ENCODE measurements at places on chromosomes 7 and 10.

DNA sequence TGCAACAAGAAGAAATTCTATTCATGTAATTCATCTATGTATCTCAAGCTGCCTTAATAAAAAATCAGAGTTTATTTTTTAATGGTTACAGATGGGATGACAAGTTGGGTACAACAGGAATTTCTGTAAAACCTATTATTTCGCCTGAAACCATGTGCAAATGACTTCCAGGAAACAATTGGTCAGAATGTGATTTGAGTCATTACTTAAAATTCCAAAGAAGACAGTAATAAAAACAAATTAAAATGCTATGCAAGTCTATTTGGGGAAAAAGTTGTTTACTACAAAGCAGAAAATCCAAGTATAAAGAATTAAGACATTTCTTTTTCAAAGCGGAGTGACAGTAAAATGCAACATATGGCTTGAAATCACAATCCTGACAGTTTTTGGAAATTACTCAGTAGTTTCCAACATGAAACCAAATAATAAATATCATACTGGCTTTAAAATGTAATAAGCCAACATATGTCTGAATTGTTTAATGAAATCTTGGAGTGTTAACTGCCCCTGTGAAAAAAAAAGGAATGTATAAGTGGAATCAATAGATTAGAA is 41.5 kb upstream of the SEMA3C start:
- DNase-seq = peak; percentile 47

GRCh38 chr7:136925556-136925955 is 57.1 kb downstream of the CHRM2 start:
- no peak for DNase-seq

GRCh38 chr10:130231251-130231741 is 95.1 kb downstream of the GLRX3 start:
- DNase-seq = no peak

GRCh38 chr10:773562-774161 is 84.2 kb upstream of the DIP2C start:
- DNase-seq = no peak

GRCh38 chr10:44759122-44759521 is 152.0 kb upstream of the TMEM72 start:
- no peak for DNase-seq

DNA sequence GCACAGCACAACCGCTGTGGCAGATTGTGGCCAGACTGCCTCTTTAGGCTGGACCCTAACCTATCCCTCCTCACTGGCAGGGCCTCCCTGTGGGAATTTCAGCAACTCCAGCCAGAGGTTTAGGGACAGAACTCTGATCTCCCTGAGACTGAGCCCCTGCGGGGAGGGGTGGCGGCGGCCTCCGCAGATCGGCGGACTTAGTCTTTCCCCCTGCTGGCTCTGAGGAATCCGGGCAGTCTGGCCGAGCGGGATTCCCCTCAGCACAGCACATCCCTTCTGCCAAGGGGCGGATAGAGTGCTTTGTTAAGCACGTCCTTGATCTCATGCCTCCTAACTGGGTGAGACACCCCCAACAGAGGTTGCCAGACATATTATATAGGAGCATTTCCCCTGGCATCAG is 224.2 kb upstream of the NPY start:
- no peak for DNase-seq

DNA sequence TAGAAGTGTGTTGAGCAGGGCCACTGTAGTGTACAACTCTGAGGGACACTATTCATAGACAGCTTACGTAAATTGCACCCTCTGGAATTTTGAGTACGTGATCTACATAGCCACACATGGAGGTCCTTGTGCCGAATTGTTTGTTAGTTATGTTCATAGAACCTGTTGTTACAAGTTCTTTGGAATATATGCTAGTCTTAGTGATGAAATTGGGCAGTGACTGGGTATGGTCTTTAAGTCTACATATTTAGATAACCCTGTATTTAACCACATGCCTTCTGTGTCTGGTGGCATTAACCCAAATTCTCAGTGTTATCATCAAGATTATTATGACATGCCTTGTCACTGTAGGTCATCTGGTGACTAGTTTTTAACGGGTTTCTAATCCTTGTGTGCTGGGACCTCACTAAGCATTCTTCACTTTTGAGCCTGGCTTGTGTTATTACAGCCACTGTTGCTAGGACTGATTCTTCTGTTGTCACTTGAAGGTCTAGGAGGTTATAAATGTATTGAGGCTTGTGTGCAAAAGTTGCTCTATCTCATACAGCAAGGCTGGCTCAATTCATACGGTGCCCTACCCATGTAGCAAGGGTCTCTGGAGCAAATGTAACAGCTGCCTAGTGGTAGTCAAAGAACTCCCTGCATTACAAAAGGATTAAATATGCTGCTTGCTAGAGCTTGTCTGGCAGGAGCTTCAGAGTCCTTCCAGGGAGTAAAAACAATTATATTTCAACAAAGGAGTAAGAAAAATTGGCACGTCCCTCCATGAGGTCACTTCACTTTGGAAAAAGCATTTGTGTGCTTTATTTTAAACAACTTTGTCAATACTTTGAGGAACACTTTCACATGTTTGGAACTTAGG is 65.4 kb downstream of the CDK14 start:
- DNase-seq = no peak

DNA sequence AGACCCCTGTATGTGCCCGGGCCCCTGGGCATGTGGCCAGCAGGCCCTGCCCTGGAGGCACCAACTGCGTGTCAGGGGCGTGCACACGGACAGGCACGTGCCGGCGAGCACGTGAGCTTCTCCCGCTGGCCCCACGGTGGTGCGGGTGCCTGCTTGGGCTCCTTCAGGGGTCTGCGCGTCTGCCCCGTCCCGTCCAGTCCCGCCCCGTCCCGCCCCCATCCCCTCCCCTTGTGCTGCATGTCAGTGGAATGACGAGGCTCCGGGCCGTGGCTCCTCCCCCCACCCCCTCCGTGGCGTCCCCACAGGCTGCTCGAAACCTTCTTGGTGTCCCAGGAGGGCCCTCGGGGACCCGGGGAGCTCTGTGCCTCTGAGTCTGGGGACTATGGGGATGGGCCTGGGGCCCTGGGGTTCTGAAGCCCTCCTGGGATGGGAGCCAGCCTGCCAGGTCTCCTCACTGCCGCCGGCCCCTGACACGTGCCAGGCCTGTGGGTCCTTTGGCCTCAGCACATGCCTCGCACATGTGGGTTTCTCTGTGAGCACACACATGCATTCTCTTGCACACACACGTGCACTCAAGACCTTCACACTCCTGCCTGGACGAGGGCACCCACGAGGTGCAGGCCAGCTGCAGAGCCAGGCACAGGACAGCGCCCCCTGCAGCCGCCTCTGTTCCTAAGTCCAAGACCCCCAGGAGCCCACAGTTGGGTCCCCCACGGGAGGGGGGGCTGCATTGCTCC is 27.5 kb upstream of the AMZ1 start:
- DNase-seq = no peak

DNA sequence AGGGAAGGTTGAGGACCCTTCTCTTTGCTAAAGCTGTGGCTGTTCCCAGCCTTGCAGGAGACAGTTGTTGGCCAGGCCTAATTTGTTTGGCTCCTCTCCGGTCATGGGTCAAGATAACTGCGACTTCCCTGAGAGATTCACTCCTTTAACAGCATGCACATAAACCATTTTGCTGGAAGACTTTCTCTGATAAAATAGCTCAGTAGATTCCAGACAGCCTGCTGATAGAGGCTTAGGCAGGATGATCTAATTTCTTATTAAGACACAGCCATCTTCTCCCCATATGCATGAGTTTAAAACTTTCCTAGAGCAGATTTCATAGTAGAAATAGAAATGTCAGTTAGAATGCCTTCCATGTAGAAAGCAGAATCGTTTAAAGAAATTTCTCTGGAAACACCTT is 181.9 kb downstream of the WNT2 start:
- DNase-seq = no peak

- no peak for DNase-seq
These were observed 133.8 kb downstream of the PON1 start for GRCh38 chr7:95190515-95190914.

DNA sequence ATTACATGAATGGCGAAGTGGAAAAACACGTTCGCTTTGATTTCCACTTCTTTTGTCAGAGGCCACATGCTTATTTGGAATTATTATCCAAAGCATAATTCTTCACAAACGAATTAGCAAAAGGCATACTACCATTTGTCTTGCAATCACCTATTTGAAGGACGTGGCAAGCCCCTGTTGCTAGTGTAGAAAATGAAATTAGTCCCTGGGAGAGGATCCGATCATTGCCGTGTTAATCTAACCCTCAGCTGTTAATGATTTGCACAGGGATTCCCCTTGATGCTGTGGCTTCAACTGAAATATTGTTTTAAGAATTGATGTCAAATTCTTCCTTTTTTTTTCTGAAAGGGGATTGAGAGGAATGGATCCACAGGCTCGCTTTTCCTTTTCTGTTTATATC is 4.6 kb downstream of the AGMO start:
- no peak for DNase-seq

DNA sequence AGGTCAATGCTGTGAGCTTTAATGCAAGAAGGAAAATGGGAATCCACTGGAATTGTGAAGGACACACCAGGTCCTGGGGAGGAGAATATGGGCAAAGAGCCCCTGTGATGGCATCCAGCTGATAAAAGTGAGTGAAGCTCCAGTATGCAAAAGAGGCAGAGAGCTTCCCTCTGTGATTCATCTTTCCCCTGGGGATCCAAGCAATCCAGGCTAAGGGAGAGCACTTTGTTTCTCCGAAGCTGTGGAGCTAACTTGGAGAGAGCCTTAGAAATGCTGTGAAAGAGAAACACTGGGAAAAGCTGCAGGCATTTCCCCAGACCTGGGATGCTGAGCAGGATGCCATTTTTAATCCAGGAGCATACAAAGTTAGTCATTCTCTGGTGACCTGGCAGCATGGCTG is 489.5 kb downstream of the SH2D4B start:
- peak; percentile 36 for DNase-seq

GRCh38 chr10:47160261-47160908 is 139.6 kb upstream of the GDF10 start:
- DNase-seq = no peak
